ENCODE measurements at places on chromosomes 7 and 10.

DNA sequence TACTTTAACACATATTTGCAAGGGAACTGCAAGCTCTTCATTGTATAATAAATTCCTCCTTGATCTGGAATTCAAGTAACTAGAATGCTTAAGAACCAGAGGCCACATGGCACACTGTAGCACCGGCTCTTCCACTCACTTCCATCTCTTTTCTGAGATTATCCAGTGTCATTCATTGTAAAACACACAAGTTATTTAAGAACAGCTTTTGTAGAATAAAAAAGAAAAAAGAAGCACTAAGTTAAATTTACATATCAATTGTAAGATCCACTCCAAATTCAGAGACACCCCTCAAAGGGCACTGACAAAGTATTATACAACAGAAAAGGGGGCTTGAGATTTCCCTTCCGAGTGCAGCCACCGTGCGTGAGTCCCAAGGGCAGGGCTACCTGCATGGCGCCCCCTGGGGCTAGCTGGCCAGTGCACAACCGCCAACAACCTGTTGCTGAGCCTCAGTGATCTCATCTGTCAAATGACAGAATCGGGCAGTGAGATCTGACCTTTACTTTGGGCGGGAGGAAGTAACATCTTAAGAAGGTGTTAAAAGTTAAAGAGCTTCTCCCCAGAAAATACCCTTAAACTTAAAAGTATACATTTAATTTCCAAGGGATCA lies 12.5 kb downstream of the GLI3 start:
- DNase-seq = no peak

DNA sequence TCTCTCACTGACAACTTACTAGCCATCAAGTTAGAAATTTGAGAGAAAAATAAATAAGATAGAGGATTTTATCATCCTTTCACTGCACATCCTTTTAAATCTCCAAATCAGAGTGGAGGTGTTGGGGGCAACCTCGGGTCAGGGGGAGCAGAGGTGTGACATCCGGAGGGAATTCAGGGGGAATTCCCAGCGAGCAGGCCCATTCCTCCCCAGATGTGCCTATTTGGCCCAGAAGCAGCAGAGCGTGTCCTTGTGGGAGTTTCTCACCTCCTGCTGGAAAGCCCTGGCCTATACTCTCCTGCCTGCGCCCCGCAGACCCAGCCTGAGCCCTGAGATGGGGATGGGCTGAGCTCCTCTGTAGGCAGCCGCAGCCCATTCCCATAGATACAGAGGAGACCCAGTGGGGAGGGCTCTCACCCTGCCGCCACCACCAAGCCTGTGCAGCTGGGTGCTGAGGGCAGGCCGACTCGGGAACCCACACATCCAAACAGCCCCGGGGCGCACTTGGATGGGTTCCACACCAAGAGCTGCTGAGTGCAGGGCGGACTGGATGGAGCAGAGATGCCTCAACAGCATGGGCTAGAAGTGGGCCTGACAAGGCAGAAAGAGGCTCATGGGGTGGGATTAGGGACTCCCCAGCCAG lies 124.5 kb downstream of the CXCL12 start:
- no peak for DNase-seq

DNA sequence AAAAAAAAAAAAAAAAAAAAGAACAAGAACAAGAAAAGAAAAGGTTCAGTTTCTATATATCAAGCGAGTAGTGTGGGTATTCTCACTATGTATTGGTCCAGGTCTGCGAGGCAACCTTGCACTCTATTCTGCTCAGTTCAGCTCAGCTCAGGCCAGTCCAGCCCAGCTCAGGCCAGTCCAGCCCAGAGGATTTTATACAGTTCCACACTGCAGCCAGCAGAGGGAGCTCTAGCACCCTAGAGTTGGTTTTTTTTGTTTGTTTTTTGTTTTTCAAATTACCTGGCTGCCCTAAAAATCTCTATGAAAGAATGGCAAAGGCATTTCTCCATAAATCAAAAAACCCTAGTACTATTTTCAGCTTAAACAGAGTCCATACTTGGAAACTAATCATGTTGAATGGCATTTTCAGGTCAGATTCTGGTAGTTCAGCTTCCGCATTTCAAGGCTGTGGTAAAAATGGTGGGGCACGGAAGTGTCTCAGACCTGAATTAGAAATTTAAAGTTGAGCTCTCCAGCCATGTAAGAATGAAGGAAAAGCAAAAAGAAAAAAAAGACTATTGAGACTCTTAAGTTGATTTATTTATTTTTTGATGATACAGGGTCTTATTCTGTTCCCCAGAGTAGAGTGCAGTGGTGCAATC lies 55.2 kb upstream of the GSDME start:
- peak; percentile 13 for DNase-seq

- DNase-seq = peak; percentile 9
Observed at GRCh38 chr7:144835155-144835611, 670 bp downstream of the TPK1 start.

DNA sequence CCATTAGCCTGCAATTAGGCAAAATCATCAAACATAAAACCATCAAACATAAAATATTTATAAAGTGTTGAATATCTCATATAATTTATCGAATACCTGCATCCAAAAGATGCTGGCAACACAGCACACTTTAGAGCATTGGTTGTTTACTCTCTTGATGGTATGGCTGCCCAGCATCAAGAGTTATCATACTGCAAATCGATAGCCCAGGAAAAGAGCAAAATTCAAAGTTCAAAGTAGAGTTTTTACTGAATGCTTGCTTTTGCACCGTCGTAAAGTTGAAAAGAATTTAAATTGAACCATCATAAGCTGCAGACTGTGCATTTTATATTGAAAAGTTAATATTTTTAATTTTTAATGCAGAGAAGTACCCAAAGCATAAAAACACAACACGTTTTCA lies 4.2 kb upstream of the GSTO2 start:
- no peak for DNase-seq

- no peak for DNase-seq
Observed at GRCh38 chr10:119640384-119640783, 10.8 kb upstream of the BAG3 start.
